A549 treated with AZD2906 at 1 μM for 4 hours (cell line): ENCODE measurements at places on chromosomes 13 and 19. TPM values are rescaled to one million over a fixed set of nuclear protein-coding genes. Genes with fewer than 3 reads are reported as not detected.

OR7D2 gene
- 0.02 TPM in 2 of 5 replicates, not detected in the others for total RNA-seq

WDR87 gene
- not detected in 5 replicates for total RNA-seq

SIGLEC10 gene
- total RNA-seq, result 0.02 to 0.03 TPM in 2 of 5 replicates, not detected in the others

KIR3DL2 gene
- total RNA-seq, result not detected in 5 replicates

ZNF415 gene
- total RNA-seq, result not detected in 5 replicates

MEIOSIN gene
- total RNA-seq, result 0.03 to 0.06 TPM (median 0.05 TPM) in 5 replicates

CCDC8 gene
- total RNA-seq, result not detected in 5 replicates

SUPT5H gene
- 171 to 194 TPM (median 177 TPM) in 5 replicates for total RNA-seq
